ACHN (cell line): ENCODE measurements at places on chromosomes 11 and 22.

DNA sequence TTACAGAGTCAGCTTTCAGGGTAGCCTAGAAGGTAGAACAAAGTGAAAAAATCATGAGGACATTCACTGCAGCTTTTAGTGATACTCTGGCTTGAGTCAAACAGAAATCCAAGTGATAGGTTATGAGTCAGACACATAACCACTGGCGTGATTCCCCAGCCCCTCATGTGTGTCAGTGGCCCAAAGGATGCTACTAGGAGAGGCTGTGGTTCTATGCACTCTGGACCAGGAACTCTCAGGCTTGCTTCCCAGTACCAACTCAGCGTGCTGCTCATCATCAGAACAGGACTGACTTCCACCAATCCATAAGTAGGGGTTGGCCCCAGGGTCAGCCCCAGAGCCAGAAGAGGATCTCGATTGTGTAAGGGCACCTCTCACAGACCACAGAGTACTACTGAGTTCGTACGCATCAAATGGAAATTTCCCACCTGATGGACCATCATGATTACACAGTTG is 116.8 kb downstream of the MED15 start:
- no peak for DNase-seq

GRCh38 chr22:19816372-19817119 is 38.1 kb downstream of the GNB1L start:
- DNase-seq: no peak

- DNase-seq: no peak
Measured at GRCh38 chr11:74276581-74276980, 34.9 kb downstream of the P4HA3 start.

DNA sequence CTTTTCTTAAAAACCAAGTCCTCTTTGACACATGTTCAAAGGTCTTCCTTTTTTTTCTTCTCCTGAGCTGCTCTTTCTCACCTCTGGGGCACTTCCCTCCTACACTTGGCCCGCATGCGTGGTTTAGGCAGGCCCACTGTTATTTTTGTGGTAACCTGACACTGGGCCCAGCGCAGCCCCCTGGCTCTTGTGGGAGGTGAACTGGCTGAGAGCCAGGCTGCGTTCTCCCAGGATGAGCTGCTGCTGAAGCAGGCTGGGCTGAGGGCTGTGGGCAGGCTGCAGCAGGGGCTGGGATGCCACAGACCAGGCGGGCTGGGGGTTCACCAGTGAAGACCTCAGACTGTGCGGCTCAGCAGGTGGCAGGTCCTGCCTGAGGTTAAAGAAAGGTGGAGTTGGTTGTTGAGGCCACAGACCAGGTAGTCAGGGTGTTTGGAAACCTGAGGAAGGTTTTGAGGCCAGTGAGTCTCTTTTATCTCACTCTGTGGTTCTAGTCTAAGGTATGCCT is 72.4 kb downstream of the TEAD1 start:
- no peak for DNase-seq

- DNase-seq: no peak
Measured at GRCh38 chr22:46275455-46276122, 7.8 kb downstream of the TTC38 start.

- DNase-seq: no peak
Measured at GRCh38 chr11:92867913-92868619, 101.4 kb upstream of the MTNR1B start.
